ENCODE measurements at places on chromosomes 3 and 15.

- no peak for DNase-seq
- no peaks in the 10 kb centered on the region for H3K4me1 ChIP-seq
- H3K36me3 ChIP-seq: no peaks in the 10 kb centered on the region
- no peak overlapping the region for H3K4me3 ChIP-seq
- H3K27me3 ChIP-seq: no peaks in the 10 kb centered on the region
These were observed 17.4 kb upstream of the VGLL4 start for GRCh38 chr3:11661052-11661656.

- no peak for DNase-seq
- no peak overlapping the region for H3K27ac ChIP-seq
- H3K36me3 ChIP-seq: peaks cover 3% of the 10 kb centered on the region
These were observed 7.5 kb upstream of the TATDN2 start for GRCh38 chr3:10240799-10241198.

DNA sequence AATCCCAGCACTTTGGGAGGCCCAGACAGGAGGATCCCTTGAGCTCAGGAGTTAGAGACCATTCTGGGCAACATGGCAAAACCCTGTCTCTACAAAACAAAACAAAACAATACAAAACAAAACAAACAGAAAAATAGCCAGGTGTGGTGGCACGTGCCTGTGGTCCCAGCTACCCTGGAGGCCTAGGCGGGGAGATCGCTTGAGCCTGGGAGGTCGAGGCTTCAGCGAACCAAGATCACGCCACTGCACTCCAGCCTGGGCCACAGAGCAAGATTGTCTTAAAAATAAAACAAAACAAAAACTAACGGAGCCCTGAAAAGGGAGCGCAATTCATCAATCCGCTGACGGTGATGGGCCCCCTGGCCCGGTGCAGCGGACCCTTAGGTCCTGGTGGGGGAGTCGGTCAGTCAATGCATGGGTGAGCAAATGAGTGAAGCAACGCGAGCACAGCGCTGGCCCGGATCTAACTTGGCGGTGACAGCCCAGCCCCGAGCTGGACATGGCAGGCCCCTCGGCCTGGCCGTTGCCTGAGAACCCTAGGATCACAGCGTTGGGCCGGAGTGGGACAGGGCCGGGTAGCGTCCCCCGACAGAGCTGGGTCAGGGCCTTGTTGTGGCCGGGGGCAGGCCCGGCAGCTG lies 52.4 kb upstream of the BLM start:
- H3K4me3 ChIP-seq: peak overlapping the region; percentile 84
- peak overlapping the region; percentile 58 for H3K27ac ChIP-seq
- peak; percentile 41 for DNase-seq

DNA sequence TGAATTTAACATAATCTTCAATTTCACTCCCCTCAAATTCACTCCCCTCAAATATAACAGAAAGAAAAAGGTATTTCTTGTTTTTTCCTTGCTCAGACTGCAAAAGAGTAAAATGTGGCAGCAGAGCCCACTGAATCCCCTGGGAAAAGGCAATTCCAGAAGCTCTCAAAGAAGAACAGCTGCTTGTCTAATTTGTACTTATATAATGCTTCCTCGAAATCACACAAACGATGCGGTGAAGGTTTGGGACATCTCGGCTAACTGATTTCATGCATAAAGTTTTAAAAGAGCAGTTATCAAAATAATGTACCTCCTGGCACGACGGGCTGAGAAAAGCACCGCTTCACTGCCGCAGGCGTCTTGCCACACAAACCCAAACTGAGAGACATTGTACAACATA lies 10.7 kb downstream of the BDH1 start:
- H3K4me3 ChIP-seq: no peak overlapping the region
- H3K27ac ChIP-seq: no peak overlapping the region
- H3K36me3 ChIP-seq: no peaks in the 10 kb centered on the region
- no peaks in the 10 kb centered on the region for H3K4me1 ChIP-seq
- DNase-seq: no peak
- H3K27me3 ChIP-seq: no peaks in the 10 kb centered on the region

GRCh38 chr15:53862386-53862785 lies 102.9 kb upstream of the WDR72 start:
- DNase-seq: no peak
- H3K4me1 ChIP-seq: no peaks in the 10 kb centered on the region
- no peak overlapping the region for H3K4me3 ChIP-seq
- no peaks in the 10 kb centered on the region for H3K27me3 ChIP-seq

DNA sequence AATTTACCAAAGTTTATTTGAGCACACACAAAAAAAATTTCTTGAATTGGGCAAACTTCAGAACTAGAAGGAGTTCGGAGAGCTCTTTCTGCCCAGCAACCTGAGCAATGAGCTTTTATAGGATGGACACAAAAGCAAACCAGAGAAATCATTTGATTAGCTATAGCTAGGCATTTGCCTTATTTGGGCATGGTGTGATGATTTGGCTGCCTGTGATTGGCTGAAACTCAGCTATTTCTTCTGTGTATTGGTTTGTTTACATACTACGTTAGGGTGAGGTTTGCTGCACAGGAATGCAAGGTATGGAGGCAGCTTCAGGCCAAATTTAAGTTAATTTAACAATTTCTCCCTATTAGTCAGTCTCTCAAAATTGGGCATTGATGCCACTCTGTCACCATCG lies 65.1 kb downstream of the NEK11 start:
- H3K4me3 ChIP-seq: no peak overlapping the region
- H3K27ac ChIP-seq: no peak overlapping the region
- no peaks in the 10 kb centered on the region for H3K27me3 ChIP-seq
- DNase-seq: no peak
- no peaks in the 10 kb centered on the region for H3K36me3 ChIP-seq

GRCh38 chr3:44995142-44995770 lies 19.2 kb downstream of the EXOSC7 start:
- DNase-seq: no peak
- no peaks in the 10 kb centered on the region for H3K4me1 ChIP-seq
- H3K36me3 ChIP-seq: peaks cover 21% of the 10 kb centered on the region
- H3K27me3 ChIP-seq: no peaks in the 10 kb centered on the region
- H3K4me3 ChIP-seq: no peak overlapping the region

GRCh38 chr3:69338911-69339310 lies 47.0 kb downstream of the FRMD4B start:
- H3K36me3 ChIP-seq: no peaks in the 10 kb centered on the region
- H3K27me3 ChIP-seq: no peaks in the 10 kb centered on the region
- peak; percentile 53 for DNase-seq

DNA sequence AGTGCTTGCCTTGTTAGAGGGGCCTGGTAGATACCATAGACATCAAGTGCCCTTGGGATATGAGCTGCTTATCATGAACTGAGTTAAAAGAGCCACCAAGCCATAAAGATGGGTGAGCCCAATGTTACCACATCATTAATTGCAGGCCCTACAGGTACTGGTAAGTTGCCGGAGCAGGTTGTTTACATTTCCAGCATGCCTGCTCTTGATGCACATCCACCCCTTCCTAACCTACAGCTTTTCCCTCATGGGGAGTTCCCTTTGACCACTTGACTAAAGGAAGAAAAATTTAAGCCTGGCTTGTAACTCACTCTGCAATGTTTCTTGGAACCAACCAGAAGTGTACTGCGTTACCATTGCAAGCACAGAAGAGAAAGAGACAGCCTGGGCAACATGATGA lies 24.7 kb upstream of the ULK4 start:
- H3K4me3 ChIP-seq: no peak overlapping the region
- DNase-seq: no peak
- H3K4me1 ChIP-seq: no peaks in the 10 kb centered on the region
- no peaks in the 10 kb centered on the region for H3K27me3 ChIP-seq

- no peak for DNase-seq
- no peak overlapping the region for H3K27ac ChIP-seq
- H3K36me3 ChIP-seq: no peaks in the 10 kb centered on the region
- H3K4me3 ChIP-seq: peak overlapping the region; percentile 50
- H3K4me1 ChIP-seq: peaks cover 3% of the 10 kb centered on the region
These were observed 86.6 kb downstream of the CHRD start for GRCh38 chr3:184466413-184466960.

DNA sequence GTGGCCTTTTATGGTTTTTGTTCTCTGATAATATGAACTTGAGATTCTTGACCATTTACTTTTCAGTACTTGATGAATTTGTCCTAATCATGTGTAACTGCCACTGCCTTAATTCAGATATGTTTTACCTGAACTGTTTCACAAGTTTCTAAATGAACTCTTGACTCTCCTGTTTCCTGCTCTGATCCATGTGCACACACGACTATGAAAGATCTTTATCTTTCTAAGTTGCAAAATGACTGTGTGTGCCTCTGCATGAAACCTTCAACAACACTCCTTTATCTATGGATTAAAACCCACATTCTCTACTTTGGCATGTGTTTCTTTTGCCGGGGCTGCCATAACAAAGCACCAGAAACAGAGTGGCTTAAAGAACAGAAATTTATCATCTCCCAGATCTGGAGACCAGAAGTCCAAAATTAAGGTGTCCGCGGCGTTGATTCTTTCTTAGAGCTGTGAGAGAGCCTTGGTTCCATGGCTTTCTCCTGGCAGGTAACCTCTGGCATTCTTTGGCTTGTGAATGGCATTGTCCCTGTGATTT lies 275.0 kb downstream of the ADAMTSL3 start:
- no peaks in the 10 kb centered on the region for H3K27me3 ChIP-seq
- no peaks in the 10 kb centered on the region for H3K4me1 ChIP-seq

- H3K27ac ChIP-seq: no peak overlapping the region
- DNase-seq: no peak
- H3K4me1 ChIP-seq: no peaks in the 10 kb centered on the region
- no peaks in the 10 kb centered on the region for H3K36me3 ChIP-seq
- H3K4me3 ChIP-seq: no peak overlapping the region
- H3K27me3 ChIP-seq: no peaks in the 10 kb centered on the region
These were observed 446.8 kb downstream of the IGSF11 start for GRCh38 chr3:118587847-118588246.

GRCh38 chr3:8499181-8499611 lies 2.4 kb upstream of the LMCD1 start:
- no peak overlapping the region for H3K27ac ChIP-seq
- H3K4me3 ChIP-seq: no peak overlapping the region
- H3K27me3 ChIP-seq: peaks cover 4% of the 10 kb centered on the region
- peaks cover 18% of the 10 kb centered on the region for H3K4me1 ChIP-seq

DNA sequence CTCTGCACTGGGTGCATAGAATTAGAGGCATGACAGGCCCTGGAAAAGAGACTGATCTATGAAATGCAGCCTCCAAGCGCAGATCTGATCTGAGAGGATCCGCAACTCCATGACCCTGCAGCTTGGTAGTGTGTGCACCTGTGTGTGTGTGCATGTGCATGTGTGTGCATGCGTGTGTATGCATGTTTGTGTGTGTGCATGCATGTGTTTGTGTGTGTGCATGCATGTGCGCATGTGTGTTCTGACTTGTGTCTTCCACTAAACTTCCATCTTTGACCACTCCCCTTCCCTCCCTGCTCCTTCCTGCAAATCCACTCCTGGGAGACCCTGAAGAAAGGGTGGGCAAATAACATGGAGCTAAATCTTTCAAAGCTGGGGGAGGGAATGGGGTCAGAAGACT lies 256.9 kb downstream of the PLCL2 start:
- no peak for DNase-seq
- H3K4me1 ChIP-seq: no peaks in the 10 kb centered on the region
- no peak overlapping the region for H3K4me3 ChIP-seq
- no peaks in the 10 kb centered on the region for H3K36me3 ChIP-seq
- no peak overlapping the region for H3K27ac ChIP-seq

GRCh38 chr3:156300371-156300770 lies 180.0 kb downstream of the KCNAB1 start:
- no peaks in the 10 kb centered on the region for H3K36me3 ChIP-seq
- H3K27me3 ChIP-seq: no peaks in the 10 kb centered on the region
- no peak overlapping the region for H3K4me3 ChIP-seq
- no peaks in the 10 kb centered on the region for H3K4me1 ChIP-seq

GRCh38 chr3:127981097-127981496 lies 66.1 kb downstream of the KBTBD12 start:
- H3K4me3 ChIP-seq: no peak overlapping the region
- H3K36me3 ChIP-seq: no peaks in the 10 kb centered on the region
- H3K4me1 ChIP-seq: no peaks in the 10 kb centered on the region
- DNase-seq: no peak
- H3K27me3 ChIP-seq: no peaks in the 10 kb centered on the region
- H3K27ac ChIP-seq: no peak overlapping the region

- no peaks in the 10 kb centered on the region for H3K27me3 ChIP-seq
- no peaks in the 10 kb centered on the region for H3K36me3 ChIP-seq
- no peak overlapping the region for H3K4me3 ChIP-seq
- no peak for DNase-seq
- H3K4me1 ChIP-seq: peaks cover 3% of the 10 kb centered on the region
These were observed 44.8 kb downstream of the ZNF589 start for GRCh38 chr3:48285675-48286074.

DNA sequence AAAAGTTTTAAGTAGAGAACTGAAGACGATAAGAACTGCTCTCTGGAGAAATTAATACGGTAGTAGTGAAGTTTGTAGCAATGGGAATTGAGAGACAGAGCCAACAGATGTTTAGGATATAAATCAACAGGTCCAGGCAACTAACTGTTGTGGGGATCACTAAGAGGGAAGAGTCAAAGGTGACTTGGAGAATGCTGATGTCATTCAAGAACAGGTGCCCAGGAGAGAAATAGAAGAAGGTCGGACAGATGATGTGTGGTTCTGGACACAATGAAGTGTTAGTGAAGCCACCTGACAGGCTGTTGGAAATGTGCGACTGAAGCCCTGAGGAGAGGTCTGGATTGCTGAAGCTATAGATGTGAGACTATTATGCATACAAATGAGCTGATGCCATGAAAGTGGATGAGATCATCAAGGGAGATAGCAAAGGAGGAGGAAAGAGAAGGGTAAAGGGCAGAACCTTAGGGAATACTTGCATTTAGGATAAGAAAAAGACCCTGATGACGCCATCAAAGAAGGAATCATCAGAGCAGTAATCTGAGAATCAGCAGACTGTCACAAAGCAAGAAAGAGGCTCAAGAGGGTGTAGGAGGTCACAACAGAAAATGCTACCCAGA lies 183.7 kb downstream of the FRMD5 start:
- no peaks in the 10 kb centered on the region for H3K4me1 ChIP-seq
- H3K27me3 ChIP-seq: peaks cover 6% of the 10 kb centered on the region
- no peak overlapping the region for H3K4me3 ChIP-seq
- DNase-seq: no peak
- no peak overlapping the region for H3K27ac ChIP-seq

GRCh38 chr3:136583823-136584222 lies 168.4 kb downstream of the STAG1 start:
- no peaks in the 10 kb centered on the region for H3K4me1 ChIP-seq
- no peak overlapping the region for H3K4me3 ChIP-seq
- no peak for DNase-seq
- H3K27me3 ChIP-seq: no peaks in the 10 kb centered on the region
- H3K36me3 ChIP-seq: peaks cover 11% of the 10 kb centered on the region
- H3K27ac ChIP-seq: no peak overlapping the region

DNA sequence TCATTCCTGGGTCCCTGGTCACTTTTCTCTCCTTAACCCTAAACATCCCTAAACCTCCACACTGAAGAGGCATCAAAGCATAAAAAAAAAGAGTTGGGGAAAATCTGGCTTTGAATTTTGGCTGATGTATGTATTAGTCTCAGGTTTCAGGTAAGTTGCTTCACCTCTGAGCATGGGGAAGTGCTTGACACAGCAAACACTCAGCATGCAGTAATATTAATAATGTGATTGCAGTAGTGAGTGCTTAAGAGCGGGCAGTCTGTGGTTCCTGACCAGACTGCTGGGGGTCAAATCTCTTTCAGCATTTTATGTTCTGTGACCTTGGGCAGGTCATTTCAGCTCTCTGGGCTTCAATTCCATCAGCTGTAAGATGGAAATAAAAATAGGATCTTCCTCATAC lies 467.9 kb downstream of the SOX2 start:
- H3K27me3 ChIP-seq: peaks cover 2% of the 10 kb centered on the region
- H3K4me1 ChIP-seq: no peaks in the 10 kb centered on the region
- no peak overlapping the region for H3K4me3 ChIP-seq
- H3K27ac ChIP-seq: no peak overlapping the region
- no peaks in the 10 kb centered on the region for H3K36me3 ChIP-seq
